ENCODE measurements at places on chromosomes 6 and 20. TPM values are rescaled to one million over a fixed set of nuclear protein-coding genes. Genes with fewer than 3 reads are reported as not detected.

The OR2B6 gene
- not detected for total RNA-seq

The KDM1B gene
- total RNA-seq = 10.6 TPM

The C2 gene
- total RNA-seq = 4.1 TPM

The AGER gene
- 12.4 TPM for total RNA-seq

The TP53TG5 gene
- not detected for total RNA-seq

The SLC22A16 gene
- 10.8 TPM for total RNA-seq

The SLC17A2 gene
- total RNA-seq = not detected

The MCCD1 gene
- not detected for total RNA-seq

The HLA-DQB2 gene
- total RNA-seq = 9.8 TPM

The SRXN1 gene
- 22.0 TPM for total RNA-seq

The FERMT1 gene
- 7.6 TPM for total RNA-seq

The TEAD3 gene
- 107 TPM for total RNA-seq

The MEP1A gene
- not detected for total RNA-seq

The HCRTR2 gene
- not detected for total RNA-seq

The SAMD10 gene
- 0.83 TPM for total RNA-seq

The TCP11 gene
- 1.8 TPM for total RNA-seq

The CCN5 gene
- total RNA-seq = 19.4 TPM

The CST4 gene
- total RNA-seq = not detected

The TMEM151B gene
- not detected for total RNA-seq

The RALGAPB gene
- total RNA-seq = 57.0 TPM

The COL20A1 gene
- total RNA-seq = not detected

The DSN1 gene
- 24.3 TPM for total RNA-seq

The DSP gene
- total RNA-seq = 10.8 TPM

The NR2E1 gene
- not detected for total RNA-seq

The VSTM2L gene
- 0.95 TPM for total RNA-seq

The SIRPD gene
- total RNA-seq = not detected

The LAMA2 gene
- 111 TPM for total RNA-seq

The TRAPPC3L gene
- not detected for total RNA-seq
